Natural killer cell (primary cell): ENCODE measurements at places on chromosomes 3 and 15. TPM values are rescaled to one million over a fixed set of nuclear protein-coding genes. Genes with fewer than 3 reads are reported as not detected.

The KCNH8 gene
- total RNA-seq, result not detected

The SNX22 gene
- total RNA-seq, result 0.75 TPM

The DUOXA2 gene
- total RNA-seq, result not detected

The OR5K2 gene
- not detected for total RNA-seq

- DNase-seq, result no peak
Observed at GRCh38 chr15:34799149-34800101, 4.1 kb upstream of the ACTC1 start.

- DNase-seq, result no peak
Observed at GRCh38 chr3:42682301-42683070, 2.9 kb upstream of the KLHL40 start.

GRCh38 chr15:39743611-39744010 is 39.0 kb downstream of the FSIP1 start:
- no peak for DNase-seq

DNA sequence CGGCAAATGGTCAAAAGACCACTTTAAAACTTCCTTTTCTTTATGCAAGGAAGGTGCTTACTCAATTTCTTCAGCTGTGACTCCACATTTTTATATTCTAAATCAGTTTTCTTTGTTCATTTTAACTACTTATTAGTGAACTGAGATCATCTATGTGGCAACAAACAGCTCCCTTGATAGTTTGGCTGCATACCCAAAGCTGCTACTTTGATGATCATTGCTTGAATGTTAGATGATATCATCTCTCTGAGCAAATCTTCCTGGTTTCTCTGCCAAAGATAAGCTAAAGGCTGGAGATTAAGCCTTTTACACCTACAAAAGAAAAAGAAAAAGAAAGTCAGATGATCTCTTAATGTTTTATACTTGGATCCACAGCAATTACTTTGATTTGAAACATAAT is 95.5 kb downstream of the DPH6 start:
- no peak for DNase-seq

DNA sequence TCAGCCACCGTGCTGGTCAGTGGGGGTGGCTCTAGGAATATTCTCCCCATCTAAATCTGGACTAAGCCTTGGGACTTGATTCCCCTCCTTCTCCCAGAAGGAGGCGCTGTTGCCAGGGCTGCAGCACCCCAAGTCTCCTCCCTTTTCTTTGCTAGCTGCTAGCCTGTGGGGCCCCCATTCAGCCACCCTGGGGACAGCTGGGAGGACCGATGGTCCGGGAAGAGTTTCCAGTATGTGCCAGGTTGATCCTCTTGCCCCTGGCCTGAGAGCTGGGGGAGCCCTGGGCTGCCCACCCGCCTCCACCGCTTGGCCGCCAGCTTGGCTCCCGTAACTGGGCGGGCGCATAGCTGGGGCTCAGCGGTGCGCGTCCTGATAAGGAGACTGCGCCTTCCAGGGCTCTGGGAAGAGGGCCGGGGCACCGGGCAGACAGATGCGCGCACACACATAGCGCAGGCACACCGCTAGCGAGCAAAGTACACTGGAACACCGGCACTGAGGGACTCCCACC is 4.2 kb downstream of the SMAD6 start:
- DNase-seq, result no peak

DNA sequence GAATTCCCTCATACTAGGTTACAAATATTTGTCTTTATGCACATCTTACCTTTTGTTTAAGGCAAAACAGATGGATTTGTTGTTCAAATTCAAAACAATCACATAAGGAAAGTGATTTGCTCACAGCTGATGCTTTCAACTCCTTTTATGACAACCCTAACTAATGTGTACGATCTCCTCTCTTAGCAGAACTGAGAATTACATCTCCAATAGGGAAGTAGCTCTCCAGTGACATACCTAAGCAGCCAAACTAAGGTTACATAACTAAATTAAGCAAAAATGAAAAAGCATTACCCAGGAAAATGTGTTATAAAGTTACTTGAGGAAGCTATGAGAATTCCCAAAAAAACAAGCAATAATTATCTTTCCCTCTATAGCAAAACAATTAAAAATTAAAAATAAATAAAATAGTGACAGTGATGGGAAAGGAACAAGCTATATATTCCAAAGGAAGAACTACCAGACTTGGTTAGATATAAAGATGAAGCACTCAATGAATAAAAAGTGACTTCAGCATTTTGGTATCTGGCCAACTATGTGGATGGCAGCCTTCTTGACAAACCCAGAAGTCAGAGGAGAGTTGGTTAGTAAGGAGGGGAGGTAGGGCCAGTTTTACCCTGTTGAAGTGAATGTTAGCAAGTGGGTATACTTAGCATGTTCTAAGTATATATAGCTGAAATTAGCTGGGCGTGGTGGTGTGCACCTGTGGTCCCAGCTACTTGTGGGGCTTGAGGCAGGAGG is 32.4 kb downstream of the PEAK1 start:
- DNase-seq, result no peak

DNA sequence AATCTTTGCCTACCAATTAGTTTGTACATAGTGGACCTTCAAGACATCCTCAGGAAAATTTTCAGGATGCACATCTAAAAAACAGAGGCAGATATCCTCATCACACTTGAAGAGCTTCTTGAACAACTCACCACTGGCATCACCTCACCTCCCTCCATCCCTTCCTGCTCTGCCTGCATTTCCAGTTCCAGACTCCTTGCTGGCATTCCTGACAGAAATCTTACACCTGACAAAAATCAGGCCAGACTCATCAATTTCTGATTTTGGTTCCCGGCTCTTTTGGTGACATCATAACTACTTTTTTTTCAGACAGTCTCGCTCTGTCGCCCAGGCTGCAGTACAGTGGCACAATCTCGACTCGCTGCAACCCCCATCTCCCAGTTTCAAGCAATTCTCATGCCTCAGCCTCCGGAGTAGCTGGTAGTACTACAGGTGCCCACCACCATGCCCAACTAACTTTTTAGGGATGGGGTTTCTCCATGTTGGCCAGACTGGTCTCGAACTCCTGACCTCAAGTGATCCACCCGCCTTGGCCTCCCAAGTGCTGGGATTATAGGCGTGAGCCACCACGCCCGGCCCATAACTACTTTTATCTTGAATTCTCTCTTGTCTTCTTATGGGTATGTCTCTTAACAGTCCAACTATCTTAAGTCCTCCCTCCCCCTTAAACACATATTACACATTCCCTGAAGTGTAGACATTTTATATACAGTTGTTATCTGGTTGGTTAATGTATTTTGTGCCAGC is 216.6 kb upstream of the IL12A start:
- no peak for DNase-seq

GRCh38 chr15:48924528-48925393 is 39.0 kb downstream of the SHC4 start:
- no peak for DNase-seq

DNA sequence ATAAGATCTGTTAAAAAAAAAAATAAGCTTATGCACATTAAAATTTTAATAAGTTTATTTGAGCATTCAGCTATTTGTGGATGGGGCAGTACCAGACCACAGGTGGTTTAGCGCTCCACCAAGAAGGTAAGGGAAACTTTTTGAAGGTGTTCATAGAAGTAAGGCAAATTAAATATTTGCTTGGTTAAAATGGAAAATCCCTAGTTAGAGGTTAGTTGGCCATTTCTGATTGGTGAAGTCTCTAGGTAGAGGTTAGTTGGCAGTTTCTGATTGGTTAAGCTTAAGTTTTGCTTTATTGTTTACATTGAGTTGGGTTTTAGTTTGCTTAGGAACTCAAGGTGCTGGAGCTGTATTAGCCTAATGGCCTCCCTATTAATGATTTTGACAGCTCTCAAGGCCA is 30.7 kb downstream of the SCN11A start:
- peak; percentile 6 for DNase-seq

DNA sequence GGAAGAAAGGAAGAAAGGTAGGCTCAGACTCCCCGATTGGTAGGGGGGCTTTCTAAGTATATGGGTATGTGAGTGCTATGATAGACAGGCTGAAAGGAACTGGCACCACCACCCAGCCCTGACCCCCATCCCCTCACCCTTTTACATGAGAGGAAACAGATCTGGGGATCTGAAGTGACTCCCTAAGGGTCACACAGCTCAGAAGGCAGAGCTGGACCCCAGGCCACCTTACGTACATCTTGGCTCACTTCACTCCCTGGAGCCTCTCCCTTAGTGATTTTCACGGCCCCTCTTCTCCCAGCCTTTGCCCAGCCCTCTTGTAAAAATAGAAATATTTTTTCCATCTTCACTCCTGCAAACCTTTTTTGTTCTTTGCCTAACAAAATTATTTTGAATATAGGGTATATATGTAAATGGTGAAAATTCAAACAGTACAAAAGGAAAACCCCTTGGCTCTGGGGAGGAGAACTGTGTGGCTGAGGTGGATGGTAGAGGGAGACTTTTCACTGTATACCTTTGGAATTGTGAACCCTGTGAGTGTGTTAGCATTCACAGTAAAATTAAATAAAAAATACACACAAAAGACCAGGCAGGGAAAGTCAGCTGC is 34.8 kb upstream of the POLG start:
- DNase-seq, result no peak

GRCh38 chr15:41423979-41424659 is 7.2 kb downstream of the RTF1 start:
- DNase-seq, result no peak

GRCh38 chr15:40238532-40239403 is at the start of gene PAK6:
PAK6 (plus strand) TSS chr15:40239063; CDS start chr15:40264786, 25,723 bp downstream.
- DNase-seq, result peak; percentile 39

DNA sequence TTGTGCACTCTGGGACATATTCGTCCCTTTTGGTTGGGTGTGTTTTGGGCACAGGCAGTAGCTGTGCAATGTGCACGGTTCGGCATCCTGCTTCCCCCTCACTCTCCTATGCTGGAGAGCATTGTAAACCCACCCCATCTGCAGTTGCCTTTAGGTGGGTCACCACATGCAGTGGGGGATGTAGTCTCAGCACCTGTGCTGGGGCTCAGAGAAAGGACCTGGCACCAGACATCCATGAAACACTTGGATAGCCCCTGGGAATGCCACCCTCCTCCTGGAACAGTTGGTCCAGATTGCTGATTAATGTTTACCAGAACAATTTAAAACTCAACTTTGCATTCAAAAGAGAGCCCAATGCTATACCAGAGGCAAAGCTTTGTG is 123.9 kb upstream of the MEF2A start:
- no peak for DNase-seq
